ENCODE measurements at places on chromosomes 1 and 21.

- DNase-seq = no peak
Measured at GRCh38 chr21:46203203-46203600, 18.9 kb upstream of the SPATC1L start.

- DNase-seq = peak; percentile 16
Measured at GRCh38 chr1:176949033-176949662, 215.4 kb downstream of the ASTN1 start.

- peak; percentile 40 for DNase-seq
Measured at GRCh38 chr1:94755675-94756074, 64.5 kb upstream of the SLC44A3 start.

GRCh38 chr21:32070126-32070525 is 197.3 kb downstream of the HUNK start:
- no peak for DNase-seq

DNA sequence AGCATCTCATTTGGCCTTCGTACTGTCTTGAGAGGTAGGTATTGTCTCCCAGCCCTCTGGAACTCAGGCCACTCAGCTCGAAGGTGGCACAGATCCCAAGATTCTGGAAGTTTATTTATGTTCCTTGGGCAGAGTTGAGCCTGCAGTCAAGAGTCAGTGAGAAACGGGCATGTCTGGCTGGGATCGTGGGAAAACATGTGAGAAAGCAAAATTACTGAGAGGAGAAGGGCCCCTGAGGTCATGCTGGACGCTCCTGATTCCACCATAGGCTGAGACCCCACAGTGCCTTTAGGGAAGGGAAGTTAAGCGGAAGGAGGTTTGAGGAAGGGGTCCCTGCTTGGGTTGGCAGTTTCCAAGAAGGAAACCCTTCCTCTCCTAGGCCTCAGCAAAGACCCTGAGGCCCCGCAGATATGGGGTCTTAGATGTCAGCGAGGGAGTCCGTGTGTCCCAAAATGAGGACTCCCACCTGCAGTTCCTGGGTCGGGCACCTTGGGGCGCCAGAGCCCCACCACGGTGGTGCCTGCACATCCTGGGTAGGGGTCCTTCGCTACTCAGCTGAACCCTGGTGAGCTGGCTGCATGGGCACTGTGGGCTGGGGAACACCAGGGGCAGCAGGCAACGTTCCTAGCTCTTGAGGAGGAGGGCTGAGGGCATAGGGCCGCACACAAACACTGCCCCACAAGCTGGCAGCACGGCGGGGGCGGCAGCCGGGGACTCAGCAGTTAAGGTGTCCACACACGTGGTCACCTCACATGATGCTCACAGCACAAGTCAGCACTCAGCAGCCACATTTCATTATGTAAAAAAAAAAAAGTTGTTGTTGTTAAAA is 12.3 kb upstream of the SEMA4A start:
- DNase-seq = no peak

- no peak for DNase-seq
Measured at GRCh38 chr1:25082216-25082899, 149.9 kb downstream of the SYF2 start.

- DNase-seq = no peak
Measured at GRCh38 chr1:7301664-7301981, 469.5 kb upstream of the VAMP3 start.

DNA sequence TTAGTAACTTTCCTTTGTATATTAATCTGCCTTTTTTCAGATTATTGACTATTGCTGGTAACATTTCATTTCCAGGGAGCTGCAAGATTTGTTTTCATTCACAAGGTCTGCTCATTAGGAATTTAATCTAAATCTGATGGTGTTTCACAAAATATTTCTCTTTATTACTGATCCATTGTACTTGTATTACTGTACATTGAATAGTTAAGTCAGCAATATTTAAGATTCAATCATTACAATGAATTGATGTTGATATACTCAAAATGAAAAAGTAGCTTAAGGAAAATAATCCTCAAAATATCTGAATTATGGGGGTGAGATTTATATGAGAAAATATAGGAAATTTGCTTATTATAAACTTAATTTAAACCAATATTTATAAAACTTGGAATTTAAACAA is 308.6 kb upstream of the PBX1 start:
- DNase-seq = no peak

DNA sequence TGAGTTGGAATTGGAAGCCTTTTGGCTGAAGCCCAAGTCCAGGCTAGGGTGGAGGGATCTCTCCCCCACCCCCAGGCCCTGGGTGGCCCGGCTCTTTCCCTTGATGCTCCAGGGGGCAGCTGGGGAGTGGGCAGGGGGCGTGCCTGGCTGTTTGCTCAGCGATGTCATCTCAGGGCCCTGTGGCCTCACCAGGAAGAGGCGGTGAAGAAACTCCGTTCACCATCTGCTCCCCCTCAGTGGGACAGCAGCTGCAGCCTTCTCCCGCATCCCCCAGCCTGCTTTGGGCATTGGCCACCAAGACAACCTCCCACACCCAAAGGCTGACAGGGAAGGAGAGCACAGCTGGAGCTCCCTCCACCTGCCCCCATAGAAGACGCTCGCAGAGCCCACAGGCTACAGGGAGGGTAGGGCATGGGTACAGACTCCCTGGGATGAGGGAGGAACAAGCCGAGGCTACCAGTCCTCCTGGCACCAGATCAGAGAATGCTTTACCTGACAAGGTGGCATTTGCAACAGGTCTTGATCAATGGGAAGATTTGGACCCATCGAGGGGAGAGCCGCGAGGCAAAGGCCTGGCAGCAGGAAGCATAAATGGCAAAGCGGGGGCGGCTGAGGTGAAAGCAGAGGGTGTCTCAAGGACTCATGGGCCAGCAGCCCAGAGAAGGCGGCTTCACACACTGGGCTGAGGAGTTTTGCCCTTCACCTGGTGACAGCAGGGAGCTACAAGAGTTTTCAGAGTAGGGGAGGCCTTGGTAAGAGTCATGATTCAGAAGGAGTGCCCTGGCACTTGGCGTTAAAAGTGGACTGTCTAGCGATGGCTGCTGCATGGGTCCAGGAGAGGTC is 6.5 kb upstream of the GUCA2A start:
- no peak for DNase-seq

- no peak for DNase-seq
Measured at GRCh38 chr1:100597784-100598183, 59.8 kb downstream of the GPR88 start.

- no peak for DNase-seq
Measured at GRCh38 chr1:182315167-182315556, 76.4 kb downstream of the GLUL start.
